Kidney tubule cell (primary cell): ENCODE measurements at places on chromosomes 6 and 20.

DNA sequence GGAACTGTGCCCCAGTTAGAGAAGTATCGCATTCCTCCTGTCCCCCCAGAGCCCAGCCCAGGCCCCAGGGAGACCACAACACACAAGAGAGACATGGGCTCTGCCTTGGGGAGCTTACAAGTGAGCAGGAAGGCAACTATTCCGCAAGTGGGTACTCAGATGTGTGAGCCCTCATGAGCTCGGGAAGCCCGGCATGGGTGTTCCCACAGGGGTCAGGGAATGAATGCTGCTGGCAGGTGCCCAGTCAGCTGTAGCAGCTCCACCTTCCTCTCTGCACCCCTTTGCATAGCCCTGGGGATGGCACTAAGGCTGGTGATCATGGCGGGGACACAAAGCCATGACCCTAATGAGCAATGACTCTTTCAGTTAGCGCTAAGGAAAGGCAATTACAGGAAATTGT, 194.1 kb downstream of the SYNDIG1 start:
- no peak for DNase-seq

- DNase-seq, result no peak
Measured at GRCh38 chr6:169639653-169640278, 62.1 kb downstream of the WDR27 start.

DNA sequence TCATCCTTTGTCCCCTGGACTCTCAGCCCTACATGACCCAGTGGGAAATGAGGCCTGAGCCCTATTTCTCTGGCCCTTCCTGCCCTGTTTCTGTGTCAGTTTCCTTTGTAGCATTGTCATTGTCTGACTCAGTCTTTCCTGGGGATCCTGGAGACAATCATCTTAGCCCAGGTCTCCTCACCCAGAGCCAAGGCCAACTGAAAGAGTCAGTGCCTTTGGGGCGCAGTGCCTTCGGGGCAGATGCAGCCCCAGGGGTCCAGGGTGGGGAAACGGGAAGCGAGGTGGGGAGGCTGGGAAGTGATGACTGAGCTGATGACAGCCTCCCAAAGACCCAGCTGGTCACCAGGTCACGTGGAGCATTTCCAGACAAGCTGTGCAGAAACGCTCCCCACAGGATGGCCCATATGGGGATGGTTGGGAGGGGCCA, 93.3 kb upstream of the SULF2 start:
- peak; percentile 23 for DNase-seq

- DNase-seq, result no peak
Measured at GRCh38 chr6:64299176-64299575, 663.6 kb downstream of the PHF3 start.

DNA sequence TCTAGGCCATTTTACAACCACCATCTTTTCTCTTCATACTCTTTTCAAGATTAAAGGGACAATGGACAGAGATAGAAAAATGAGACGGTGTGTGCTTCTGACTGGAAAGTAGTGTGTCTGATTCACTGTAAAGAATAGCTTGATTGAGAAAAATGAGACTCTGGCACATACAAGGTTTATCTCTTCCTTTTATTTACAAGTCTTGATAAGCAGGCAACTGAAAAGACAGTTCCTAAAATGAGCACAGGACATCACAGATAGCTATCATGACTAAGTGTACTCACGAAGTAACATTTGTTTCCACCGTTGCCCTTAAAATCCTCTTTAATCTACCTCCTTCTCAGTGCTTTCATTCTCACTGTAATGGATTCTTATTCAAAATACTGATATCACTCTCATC, 383.0 kb downstream of the TBC1D32 start:
- DNase-seq, result no peak

DNA sequence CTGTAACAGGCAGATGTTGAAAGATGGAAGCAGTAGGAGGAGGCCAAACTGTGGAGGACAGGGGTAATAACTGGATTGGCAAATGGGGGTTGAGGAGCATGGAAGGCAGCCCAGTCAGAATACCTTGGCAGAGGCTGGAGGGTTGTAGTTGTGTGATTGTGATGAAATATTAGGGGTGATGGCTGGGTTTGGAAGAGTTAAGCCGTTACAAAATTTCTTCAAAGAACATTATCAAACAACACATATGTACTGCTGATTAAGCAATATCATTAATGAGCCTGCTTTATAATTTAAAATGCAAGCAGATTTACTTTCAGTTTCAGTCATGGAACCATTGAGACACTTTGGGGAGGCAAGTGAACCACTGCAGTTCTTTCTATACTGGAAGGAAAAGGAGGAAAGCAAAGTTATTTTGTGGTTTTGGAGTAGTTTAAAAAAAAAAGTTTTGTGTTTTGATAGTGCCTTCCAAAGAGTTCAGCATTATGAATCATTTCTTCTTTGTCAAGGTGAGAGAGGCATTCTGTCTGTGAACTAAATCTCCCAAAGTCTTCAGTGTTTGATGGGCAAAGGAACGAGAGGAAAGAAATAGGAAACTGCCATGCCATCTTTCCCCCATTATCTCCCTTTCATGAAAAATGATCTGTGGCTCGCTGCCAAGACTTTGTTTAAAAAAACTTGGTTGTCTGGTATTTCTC, 20.7 kb downstream of the FOXO3 start:
- DNase-seq, result peak; percentile 82

- DNase-seq, result no peak
Measured at GRCh38 chr6:97405818-97406409, 122.9 kb upstream of the MMS22L start.

GRCh38 chr20:43919686-43920403, 5.2 kb downstream of the TOX2 start:
- no peak for DNase-seq

- no peak for DNase-seq
Measured at GRCh38 chr6:119360262-119360915, 10.8 kb upstream of the MAN1A1 start.

DNA sequence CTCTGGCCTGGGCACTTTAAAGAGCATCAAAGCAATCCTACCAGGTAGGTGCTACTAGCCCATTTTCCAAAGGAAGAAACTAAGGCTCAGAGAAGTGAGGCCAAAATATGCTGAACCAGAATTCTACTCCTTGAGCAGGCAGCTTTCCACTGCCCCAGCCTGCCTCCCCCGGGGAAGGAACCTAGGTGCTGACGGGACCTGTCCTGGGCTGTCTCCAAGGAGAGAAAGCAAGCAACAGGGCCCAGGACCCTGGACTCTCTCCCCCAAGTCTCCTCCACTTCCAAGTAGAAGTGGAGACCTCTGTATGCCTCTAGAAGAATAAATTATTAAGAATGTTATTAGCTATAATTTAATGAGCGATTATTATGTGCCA, 159.5 kb downstream of the MRPL14 start:
- DNase-seq, result no peak

DNA sequence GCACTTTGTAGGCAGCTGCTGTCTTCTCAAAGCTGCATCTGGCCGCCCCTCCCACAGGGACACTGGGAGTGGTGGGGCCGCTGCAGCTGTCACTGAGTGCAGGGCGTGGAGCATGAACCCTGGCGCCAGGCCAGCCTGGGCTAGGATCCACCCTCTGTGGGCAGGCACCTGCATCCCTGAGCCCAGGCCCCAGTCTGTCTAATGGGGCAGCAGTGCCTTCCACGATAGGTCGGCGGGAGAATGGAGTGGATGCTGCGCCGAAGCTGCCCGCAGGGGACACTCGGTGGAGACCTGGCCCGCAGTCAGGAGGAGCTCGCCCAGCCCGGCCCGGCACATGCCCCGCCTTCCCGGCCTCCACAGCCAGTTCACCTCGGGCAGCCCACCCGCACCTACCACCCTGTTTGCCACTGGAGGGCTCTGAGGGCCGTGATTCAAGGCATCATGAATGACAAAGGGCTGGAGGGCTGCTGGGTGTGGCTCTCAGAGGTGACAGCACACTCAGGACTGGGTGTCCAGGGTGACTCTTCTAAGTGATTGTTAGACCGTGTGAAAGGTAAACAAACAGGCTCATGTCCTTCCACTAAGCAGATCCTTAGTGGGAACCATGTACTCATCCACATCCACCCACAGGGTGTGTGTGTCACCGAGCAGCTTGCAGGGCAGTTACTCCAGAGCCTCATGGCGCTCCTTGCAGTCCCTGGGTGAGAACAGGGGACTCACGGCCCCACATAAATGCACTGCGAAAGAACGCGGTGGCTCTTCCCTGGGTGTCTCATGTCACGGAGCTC, 133.9 kb downstream of the AGPAT4 start:
- peak; percentile 69 for DNase-seq

GRCh38 chr20:2402271-2402980, 21.7 kb downstream of the TGM6 start:
- peak; percentile 53 for DNase-seq

DNA sequence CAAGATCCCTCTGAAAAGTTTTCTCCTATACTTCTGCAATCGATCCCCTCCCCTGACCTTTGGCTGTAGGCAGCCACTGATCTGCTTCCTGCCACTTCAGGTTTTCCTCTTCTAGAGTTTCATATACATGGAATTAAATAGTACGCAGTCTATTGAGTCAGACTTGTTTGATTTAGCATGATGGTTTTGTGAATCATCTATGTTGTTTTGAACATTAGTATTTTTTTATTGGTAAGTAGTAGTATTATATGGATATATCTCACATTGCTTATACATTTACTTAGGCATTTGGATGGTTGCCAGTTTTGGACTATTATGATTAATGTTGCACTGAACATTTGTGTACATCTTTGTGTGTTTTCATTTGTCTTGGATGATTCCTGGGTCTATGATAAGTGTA, 518.0 kb downstream of the CD109 start:
- no peak for DNase-seq

DNA sequence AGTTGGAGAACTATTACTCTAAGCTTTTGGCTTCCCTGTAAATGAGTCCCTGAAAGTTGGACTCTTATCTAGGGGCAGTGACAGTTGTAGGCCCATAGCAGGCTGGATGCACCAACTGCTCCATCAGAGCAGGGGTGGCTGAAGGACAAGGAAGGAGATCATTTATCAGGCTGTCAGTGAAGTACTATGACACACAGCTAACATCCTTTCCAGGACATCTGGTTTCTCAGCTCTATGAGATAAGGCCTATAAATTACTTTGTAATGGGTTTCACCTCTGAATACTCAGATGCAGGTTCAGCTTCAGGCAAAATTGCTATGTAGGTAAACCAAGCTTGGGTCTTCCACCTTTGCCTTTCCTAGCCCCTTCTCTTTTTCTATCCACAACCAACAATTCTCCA, 468.5 kb downstream of the KIF16B start:
- DNase-seq, result no peak

- no peak for DNase-seq
Measured at GRCh38 chr6:33907227-33907626, 103.4 kb upstream of the MLN start.

- no peak for DNase-seq
Measured at GRCh38 chr6:170151804-170152123, 139.1 kb downstream of the DLL1 start.

DNA sequence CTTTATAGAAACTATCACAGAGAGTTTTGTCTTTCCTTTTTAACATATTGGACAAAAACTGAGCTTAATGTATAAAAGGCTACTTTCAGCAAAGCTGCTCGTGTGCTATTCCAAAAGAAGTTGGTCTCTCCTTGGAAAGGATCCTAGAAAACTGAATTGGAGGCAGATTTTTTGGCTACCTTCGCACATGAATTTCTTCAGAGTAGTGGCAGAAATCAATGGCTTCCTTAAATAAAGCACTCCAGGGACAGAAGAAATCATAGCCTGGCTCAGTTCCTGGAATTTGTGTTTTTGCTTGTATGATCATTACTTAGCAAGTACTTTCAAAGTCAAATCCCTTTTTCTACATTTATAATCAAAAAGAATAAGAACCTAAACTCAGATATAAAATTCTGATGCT, 780.3 kb downstream of the PHF3 start:
- DNase-seq, result no peak

- no peak for DNase-seq
Measured at GRCh38 chr6:3578981-3579380, 122.1 kb upstream of the SLC22A23 start.

GRCh38 chr6:13615792-13616120, 621 bp downstream of the NOL7 start:
- DNase-seq, result peak; percentile 49

GRCh38 chr20:5881703-5882102, 68.6 kb downstream of the TRMT6 start:
- no peak for DNase-seq

DNA sequence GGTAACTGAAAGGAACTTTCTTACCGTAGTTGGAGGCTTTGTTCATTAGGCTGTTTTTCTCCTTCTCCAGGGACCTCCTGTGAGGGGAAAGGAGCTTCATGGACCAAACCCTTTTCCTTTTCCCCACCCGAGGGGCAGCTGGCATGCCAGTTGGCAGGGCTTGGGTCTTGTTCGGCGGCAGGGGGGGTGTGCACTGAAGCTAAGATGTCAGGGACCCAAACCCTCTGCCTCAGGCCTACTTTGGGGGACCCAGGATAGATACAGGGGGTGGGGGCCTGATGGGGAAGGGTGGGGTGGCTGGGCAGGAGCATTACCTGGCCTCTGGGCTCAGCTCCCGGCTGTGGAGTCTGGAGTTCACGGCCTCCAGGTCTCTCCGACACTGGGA, 14.9 kb downstream of the CCDC167 start:
- DNase-seq, result no peak

DNA sequence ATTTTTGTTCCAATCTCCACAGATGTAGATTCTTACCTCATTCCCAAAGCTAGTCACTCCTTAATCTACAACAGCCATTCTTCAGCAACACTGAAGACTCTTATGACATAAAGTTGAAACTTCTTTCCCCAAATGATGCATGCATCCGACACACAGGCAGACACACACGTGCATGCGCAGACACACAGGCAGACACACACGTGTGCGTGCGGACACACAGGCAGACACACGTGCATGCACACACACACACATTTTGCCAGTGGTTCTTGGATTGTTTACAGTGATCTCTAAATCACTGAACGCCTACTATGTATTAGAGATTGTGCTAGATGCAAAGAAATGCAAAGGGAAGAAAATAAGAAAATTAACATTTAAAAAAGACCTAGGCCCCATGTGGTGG, 9.0 kb upstream of the TRPC4AP start:
- no peak for DNase-seq

DNA sequence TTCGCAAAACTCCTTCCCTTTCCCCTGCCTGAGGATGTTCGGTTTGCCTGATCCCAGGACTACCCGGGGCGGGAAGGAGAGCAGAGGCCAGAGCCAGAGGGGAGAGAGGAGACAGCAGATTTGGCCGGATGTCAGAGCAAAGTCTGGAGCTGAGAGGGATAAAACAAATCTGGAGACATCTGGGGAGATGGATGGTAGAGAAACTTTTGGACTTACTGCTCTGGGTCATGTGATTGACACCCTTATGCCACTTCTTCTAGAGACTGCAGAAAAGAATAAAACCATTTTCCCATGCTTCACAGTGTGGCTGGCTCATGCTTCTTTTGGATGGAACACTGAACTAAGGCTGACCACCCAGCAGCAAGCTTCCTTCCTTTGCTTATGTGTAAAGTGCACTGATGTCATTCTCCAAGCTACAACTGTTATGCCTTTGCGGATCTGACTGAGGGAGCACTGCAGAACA, 174.7 kb downstream of the FOXC1 start:
- no peak for DNase-seq

DNA sequence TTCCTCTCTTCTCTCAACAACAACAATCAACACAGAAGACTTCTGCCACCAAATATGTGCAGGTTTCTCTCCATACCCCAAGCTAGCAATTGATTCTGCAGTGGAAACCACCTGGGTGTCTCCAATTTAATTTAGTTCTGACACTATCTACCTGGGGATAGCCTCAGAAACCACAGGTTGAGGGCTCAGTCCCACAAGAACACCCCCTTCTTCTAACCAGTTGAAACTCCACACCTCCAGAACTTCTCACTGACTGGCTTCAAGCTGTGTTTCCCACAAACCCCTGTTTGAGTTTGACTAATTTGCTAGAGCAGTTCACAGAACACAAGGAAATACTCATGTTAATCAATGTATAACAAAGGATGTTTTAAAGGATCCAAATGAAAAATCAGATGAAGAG, 52.5 kb upstream of the SPTLC3 start:
- no peak for DNase-seq
